ENCODE measurements at places on chromosomes 1 and 21. TPM values are rescaled to one million over a fixed set of nuclear protein-coding genes. Genes with fewer than 3 reads are reported as not detected.

DNA sequence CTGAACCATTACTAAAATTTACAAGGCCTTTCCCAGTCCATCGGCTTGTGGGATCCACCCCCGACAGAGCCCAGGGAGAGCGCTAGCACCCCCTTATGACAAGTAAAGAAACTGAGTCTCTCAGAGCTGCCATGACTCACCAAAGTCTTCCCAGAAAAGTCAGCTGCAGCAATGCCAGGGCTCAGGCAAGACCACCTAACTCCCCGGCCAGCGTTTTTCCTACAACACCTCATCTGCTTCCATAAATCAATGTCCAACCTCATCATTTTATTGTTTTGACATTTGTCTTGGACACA lies 15.0 kb downstream of the DHCR24 start:
- DNase-seq, result no peak

- no peak for DNase-seq
Observed at GRCh38 chr1:1161683-1162079, 12.0 kb upstream of the TTLL10 start.

DNA sequence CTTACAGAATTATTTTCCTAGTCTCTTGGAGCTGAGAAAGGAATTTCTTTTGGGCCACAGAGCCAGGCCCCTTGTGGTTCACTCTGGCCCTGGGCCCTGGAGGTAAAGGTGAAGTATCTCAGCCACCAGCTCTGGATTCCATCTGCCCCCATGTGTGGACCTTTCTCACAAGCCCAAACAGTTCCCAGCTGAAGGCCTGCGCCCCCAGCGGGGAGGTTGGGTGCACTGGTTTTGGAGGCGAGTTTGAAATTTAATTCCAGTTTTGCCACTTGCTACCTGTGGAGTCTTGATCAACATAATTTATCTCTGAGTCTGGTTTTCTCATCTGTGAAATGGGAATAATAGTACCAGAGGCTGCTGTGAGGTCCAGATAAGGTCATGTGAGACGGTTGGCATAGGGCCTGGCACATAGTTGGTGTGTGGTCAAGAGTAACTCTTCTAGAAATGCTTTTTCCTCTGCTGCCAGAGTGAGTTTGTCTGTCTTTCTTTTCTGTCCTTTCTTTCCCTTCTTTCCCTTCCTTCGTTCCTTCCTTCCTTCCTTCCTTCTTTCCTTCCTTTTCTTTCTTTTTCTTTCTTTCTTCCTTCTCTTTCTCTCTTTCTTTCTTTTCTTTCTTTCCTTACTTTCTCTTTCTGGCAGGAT lies 6.1 kb downstream of the AGTRAP start:
- DNase-seq, result no peak

DNA sequence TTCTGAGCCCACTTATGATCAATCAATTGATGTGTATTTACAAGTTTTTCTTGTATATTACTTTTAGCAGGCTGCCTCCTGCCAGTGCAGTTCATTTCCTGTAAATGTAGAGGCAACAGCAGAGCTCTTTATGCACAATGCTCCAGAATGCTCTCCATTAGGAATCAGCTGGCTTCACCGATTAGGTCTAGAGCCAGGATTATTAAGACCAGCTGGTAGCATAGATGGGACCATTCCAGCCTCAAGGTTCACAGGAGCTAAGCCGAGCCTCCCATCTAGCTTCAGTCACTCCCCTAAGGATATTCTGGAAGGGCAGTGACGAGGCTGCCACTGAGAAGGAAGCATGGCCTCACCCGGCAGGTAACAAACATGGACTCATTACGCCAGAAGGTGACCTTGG lies 36.8 kb downstream of the DHRS3 start:
- DNase-seq, result no peak

- no peak for DNase-seq
Observed at GRCh38 chr1:148354284-148354912, 128.7 kb downstream of the PPIAL4G start.

DNA sequence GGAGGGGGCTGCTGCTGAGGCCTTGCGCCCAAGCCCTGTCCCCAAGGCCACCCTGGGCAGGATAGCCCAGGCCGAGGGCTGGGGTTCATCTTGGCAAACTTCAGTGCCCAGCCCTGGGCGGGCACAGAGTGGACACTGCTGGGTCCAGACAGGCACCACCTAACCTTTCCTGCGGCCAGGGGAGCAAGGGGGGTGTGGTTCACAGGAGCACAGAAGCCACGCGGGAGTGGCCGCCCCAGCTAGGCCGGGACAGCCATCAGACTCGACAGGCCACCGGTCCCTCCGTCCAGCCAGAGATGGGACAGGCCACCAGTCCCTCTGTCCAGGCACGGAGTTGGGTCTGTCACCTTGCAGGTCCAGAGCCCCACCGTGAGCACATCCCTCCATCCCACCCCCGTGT lies 28.9 kb downstream of the ARHGEF16 start:
- no peak for DNase-seq

DNA sequence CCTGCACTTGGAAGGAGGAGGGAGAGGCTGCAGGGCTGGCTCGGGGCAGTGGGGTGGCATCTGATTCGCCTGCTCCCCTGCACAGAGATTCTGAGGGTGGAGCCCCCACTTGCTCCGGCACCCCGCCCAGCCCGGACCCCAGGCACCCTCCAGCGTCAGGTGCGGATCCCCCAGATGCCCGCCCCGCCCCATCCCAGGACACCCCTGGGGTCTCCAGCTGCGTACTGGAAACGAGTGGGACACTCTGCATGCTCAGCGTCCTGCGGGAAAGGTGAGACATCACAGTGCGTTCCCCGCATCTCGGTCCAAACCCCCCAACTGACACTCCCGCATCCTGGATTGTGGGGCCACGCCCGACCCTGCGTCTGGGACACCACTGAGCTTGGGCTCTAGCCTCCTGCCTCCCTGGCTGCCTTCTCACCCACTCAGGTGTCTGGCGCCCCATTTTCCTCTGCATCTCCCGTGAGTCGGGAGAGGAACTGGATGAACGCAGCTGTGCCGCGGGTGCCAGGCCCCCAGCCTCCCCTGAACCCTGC lies 7.9 kb downstream of the ADAMTSL4 start:
- no peak for DNase-seq

GRCh38 chr1:117240547-117240946 lies 29.8 kb upstream of the VTCN1 start:
- no peak for DNase-seq

RASAL2 gene
- total RNA-seq, result 21.3 TPM
